ENCODE measurements at places on chromosomes 7 and 10. TPM values are rescaled to one million over a fixed set of nuclear protein-coding genes. Genes with fewer than 3 reads are reported as not detected.

- H3K27me3 ChIP-seq: peaks cover 3% of the 10 kb centered on the region
- no peak overlapping the region for H3K4me3 ChIP-seq
- no peaks in the 10 kb centered on the region for H3K36me3 ChIP-seq
These were observed 32.0 kb downstream of the CPXM2 start for GRCh38 chr10:123859653-123860050.

DNA sequence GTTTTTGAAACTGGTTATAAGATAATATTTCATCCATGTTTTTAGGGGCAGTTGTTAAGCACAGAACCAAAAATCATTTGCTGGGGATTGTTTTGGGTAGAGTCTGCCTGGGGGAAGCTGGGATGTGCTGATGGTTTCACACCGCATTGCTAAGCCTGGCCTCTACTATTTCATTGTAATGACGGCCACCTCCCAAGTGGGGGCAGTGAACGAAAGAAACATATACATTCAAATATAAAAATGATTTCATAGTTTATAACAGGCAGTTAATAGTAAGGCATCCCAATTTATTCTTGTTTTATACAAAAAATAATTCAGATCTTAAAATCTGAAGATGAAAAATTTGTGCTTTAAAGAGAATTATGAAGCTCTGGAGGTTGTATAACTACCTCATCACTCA is 750.8 kb downstream of the REEP3 start:
- H3K4me1 ChIP-seq: no peaks in the 10 kb centered on the region
- no peak overlapping the region for H3K4me3 ChIP-seq

GRCh38 chr10:3336673-3337293 is 164.2 kb upstream of the PITRM1 start:
- no peaks in the 10 kb centered on the region for H3K36me3 ChIP-seq
- H3K4me3 ChIP-seq: no peak overlapping the region
- DNase-seq: no peak
- H3K27ac ChIP-seq: no peak overlapping the region

Gene HMX3
- not detected for total RNA-seq

DNA sequence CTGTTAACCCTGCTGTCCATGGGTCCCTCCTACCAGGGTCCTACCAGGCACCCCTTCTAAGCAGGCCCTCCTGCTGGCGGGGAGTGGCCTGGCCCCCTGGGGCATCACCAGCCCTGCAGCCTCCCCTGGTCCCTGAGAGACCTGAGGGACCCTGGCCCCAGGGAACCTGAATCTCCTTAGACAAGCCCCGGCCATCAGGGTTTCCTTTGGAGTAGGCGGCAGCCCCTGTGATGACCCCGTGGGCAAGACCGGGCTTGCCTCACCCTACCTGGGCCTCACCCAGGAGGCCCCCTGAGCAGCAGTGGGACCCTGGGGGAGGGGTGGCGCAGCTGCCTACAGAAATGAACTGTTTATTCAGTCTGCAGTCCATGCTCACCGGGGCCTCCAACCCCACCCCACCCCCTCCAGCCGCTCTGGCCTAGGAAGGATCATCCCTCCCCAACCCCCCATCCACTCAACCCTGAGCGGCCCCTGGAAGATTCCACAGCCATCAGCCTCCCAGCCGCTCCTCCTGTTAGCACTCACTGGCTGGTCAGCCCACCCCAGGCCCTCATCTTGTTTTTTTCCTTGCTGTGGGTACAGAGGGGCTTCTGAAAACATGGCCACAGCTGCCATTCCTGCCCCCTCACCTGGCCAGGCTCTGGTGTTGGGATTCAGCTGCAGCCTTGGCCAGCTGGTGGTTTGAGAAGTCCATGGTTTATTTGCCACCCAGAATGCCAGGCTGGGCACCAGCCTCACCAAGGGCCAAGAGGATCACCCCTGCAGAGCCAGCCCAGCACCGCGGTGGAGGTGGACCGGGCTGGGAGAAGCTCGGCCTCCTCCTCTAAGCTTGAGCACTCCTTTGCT is 34.8 kb upstream of the CHST15 start:
- peaks cover 1% of the 10 kb centered on the region for H3K27me3 ChIP-seq
- no peak for DNase-seq
- no peaks in the 10 kb centered on the region for H3K36me3 ChIP-seq

GRCh38 chr7:48938539-48939295 is 14.4 kb downstream of the CDC14C start:
- H3K27ac ChIP-seq: no peak overlapping the region
- no peaks in the 10 kb centered on the region for H3K4me1 ChIP-seq

GRCh38 chr10:6721480-6721879 is 141.4 kb upstream of the PRKCQ start:
- no peak overlapping the region for H3K4me3 ChIP-seq
- no peak for DNase-seq
- H3K27me3 ChIP-seq: peaks cover 26% of the 10 kb centered on the region
- H3K4me1 ChIP-seq: no peaks in the 10 kb centered on the region
- no peak overlapping the region for H3K27ac ChIP-seq

DNA sequence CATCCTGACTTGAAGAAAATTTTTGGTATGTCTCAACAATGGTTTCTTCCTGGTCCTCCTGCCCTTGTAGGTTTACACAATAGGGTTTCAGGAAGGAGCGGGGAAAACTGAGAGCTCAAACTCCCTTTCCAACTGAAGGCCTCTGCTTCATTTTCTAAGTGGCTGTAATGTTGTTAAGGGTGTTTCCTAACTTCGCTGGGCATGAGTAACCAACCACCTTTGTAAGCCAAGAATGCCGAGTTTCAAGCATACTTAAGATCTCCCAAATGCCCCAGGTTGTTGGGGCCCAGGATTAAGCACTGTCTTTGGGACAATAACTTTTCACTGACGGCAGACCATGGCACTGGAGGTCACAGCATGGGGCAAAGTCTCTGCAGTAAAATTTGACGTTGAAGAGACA is 33.6 kb upstream of the DRGX start:
- H3K4me1 ChIP-seq: no peaks in the 10 kb centered on the region
- peaks cover 2% of the 10 kb centered on the region for H3K27me3 ChIP-seq
- no peak overlapping the region for H3K27ac ChIP-seq
- no peak for DNase-seq

DNA sequence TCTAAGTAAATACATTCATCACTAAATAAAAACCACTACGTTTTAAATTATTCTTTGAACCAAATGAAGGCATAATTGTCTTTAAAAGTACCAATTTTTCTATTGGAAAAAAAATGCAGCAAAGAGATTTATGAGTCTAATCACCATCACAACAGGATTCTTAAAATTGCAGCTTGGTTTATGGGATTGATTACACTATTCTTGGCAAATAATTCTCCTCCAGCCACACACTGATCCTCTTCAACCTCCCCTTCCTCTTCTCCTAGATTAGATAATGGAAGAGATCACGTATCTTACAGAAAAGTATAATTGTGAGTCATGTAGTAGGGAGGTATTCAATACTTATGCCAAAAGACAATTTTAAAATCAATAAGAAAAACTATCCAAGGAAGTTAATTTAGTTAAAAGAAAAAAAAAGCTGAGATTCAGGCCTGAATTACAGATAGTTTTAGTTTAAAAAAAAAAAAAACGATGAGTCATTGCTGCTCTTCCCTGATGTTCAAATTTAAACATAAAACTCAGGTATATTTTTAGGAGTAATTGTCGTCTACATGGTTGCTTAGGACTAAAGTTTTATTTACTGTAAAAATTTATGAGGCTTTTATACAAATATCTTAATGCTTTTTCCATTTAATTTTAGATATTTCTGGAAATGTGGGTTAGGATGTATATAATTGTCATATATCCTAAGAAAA is 133.7 kb upstream of the CDK1 start:
- DNase-seq: no peak
- no peak overlapping the region for H3K27ac ChIP-seq
- no peak overlapping the region for H3K4me3 ChIP-seq
- H3K4me1 ChIP-seq: peaks cover 40% of the 10 kb centered on the region

- H3K27me3 ChIP-seq: no peaks in the 10 kb centered on the region
- H3K27ac ChIP-seq: no peak overlapping the region
- no peak overlapping the region for H3K4me3 ChIP-seq
- no peaks in the 10 kb centered on the region for H3K4me1 ChIP-seq
- DNase-seq: no peak
- H3K36me3 ChIP-seq: no peaks in the 10 kb centered on the region
These were observed 7.0 kb downstream of the KCNK18 start for GRCh38 chr10:117204316-117204715.

Gene TRPV5
- total RNA-seq: not detected

DNA sequence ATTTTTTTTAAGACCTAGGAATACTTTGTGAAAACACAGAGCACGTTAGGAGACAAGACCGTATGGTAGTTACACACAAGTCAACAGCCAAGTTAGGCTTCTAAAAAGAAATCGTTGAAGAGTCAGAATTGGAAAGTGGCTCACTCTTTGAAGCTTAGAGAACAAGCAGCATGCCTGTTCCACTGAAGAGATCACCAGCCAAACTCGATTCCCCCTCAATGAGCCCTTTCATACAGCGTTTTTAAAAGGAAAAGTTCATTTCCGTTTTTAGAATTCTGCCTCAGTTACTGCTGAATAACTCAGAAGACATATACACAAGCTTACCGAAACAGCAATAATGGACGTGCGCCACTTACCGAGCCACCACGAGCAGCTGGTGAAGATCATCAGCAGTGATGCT is 41.0 kb downstream of the MCMBP start:
- DNase-seq: no peak
- H3K4me3 ChIP-seq: no peak overlapping the region
- H3K36me3 ChIP-seq: peaks cover 63% of the 10 kb centered on the region
- peaks cover 32% of the 10 kb centered on the region for H3K4me1 ChIP-seq
- H3K27me3 ChIP-seq: no peaks in the 10 kb centered on the region

DNA sequence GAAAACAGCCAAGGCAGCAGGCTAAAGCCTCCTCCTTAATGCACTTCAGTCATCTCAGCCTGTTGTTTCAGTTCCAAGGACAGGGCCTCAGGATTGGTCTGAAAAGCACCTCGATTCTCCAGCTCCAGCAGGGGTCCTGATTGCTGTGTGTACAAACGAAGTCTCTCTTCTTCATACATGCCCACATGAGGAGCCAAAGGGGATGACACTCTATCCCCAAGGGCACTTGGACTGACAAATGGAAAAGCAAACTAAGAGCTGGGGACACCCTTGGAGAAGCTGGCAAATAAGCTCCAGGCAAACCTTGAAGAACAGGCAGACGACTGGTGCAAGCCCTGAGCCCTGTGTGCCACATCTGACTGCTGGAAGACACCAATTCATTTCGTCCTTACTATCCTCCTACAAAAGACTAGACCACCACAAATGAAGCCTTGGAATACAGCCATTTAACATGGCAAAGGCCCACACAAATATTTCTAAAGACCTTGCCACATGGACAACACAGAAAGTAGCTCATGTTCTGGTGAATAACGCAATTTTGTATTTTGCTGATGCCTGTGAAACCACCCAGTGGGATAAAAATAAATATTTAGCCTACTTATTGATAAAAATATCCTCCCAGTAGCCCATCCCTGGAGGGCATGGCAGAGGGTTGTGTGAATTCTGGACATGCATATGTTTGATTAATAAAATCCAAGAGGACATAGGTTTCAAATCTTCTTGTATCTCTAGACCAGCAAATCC is 61.9 kb downstream of the PARD3 start:
- H3K4me3 ChIP-seq: no peak overlapping the region
- H3K4me1 ChIP-seq: peaks cover 2% of the 10 kb centered on the region
- no peak for DNase-seq
- no peaks in the 10 kb centered on the region for H3K36me3 ChIP-seq

GRCh38 chr10:63166742-63167258 is 33.7 kb downstream of the NRBF2 start:
- H3K4me1 ChIP-seq: peaks cover 41% of the 10 kb centered on the region
- DNase-seq: peak; percentile 17
- peaks cover 38% of the 10 kb centered on the region for H3K36me3 ChIP-seq
- H3K27ac ChIP-seq: no peak overlapping the region
- no peaks in the 10 kb centered on the region for H3K27me3 ChIP-seq

Gene TUBB8
- total RNA-seq: not detected

GRCh38 chr7:95155965-95156364 is 168.4 kb downstream of the PON1 start:
- no peak for DNase-seq
- H3K36me3 ChIP-seq: no peaks in the 10 kb centered on the region
- H3K4me3 ChIP-seq: no peak overlapping the region

DNA sequence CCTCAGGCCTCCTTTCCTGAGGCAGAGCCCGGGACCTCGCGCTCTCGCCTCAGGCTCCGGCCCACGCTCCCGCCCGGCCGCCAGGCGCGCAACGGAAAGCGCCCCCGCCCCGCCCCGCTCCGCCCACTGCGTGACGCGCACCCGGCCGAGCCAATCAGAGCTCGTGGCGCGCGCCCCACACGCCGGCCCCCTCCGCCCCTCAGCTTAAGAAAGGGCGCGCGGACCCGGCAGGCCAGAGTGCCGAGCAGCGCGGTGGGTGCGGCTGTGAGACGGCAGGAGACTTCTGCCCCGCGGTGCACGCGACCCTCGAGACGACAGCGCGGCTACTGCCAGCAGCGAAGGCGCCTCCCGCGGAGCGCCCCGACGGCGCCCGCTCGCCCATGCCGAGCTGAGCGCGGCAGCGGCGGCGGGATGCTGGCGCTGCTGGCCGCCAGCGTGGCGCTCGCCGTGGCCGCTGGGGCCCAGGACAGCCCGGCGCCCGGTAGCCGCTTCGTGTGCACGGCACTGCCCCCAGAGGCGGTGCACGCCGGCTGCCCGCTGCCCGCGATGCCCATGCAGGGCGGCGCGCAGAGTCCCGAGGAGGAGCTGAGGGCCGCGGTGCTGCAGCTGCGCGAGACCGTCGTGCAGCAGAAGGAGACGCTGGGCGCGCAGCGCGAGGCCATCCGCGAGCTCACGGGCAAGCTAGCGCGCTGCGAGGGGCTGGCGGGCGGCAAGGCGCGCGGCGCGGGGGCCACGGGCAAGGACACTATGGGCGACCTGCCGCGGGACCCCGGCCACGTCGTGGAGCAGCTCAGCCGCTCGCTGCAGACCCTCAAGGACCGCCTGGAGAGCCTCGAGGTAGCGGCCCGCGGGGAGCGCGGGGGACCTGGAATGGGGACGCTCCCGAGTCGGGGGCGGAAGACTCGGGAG is at the start of gene NPTX2:
Gene NPTX2, plus strand, starts transcription at position 235 of the 909 bp plus-strand sequence. Its CDS starts 177 bp downstream, at position 412.
- H3K27me3 ChIP-seq: peaks cover 33% of the 10 kb centered on the region
- no peak within 1 kb of the TSS for H3K27ac ChIP-seq
- no peak for DNase-seq
- no peaks in the 10 kb centered on the region for H3K4me1 ChIP-seq
- H3K36me3 ChIP-seq: no peaks in the 10 kb centered on the region
- H3K4me3 ChIP-seq: no peak within 1 kb of the TSS

- H3K27ac ChIP-seq: no peak overlapping the region
- no peak overlapping the region for H3K4me3 ChIP-seq
- no peaks in the 10 kb centered on the region for H3K4me1 ChIP-seq
These were observed 955.7 kb downstream of the SORCS3 start for GRCh38 chr10:105596749-105597148.

DNA sequence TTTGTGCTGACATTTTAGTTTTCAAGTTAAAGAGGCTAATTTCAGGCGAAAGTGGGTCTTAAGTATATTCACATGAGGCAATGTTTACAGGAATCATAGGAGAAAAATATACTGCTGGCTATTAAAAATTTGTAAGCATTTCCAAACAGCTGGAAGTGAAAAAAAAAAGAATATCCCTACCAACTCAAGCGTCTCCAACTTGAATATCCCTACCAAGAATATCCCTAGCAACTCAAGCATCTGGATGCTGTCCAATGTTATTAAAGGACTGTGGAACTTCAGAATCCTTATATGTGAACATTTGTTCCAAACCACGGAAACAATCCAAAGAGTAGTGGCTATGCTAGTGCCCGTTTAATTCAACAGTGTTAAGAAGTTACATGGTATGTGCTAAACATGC is 1303.0 kb downstream of the GATA3 start:
- no peak overlapping the region for H3K4me3 ChIP-seq
- H3K27ac ChIP-seq: no peak overlapping the region
- H3K27me3 ChIP-seq: no peaks in the 10 kb centered on the region
- H3K4me1 ChIP-seq: peaks cover 2% of the 10 kb centered on the region
- H3K36me3 ChIP-seq: no peaks in the 10 kb centered on the region

Gene TAS2R5
- total RNA-seq: 0.67 TPM

Gene TAC1
- 0.31 TPM for total RNA-seq

Gene ACHE
- 0.17 TPM for total RNA-seq

GRCh38 chr7:77415476-77415822 is 700 bp downstream of the GSAP start:
- H3K36me3 ChIP-seq: no peaks in the 10 kb centered on the region
- peak overlapping the region; percentile 50 for H3K4me3 ChIP-seq

Gene SFRP4
- not detected for total RNA-seq
